Dermis microvascular lymphatic vessel endothelial cell (primary cell): ENCODE measurements at places on chromosomes 7 and 10. TPM values are rescaled to one million over a fixed set of nuclear protein-coding genes. Genes with fewer than 3 reads are reported as not detected.

GRCh38 chr10:5467207-5467535, 32.2 kb downstream of the CALML5 start:
- no peak for DNase-seq

The WDR86 gene
- total RNA-seq: not detected in 2 replicates

DNA sequence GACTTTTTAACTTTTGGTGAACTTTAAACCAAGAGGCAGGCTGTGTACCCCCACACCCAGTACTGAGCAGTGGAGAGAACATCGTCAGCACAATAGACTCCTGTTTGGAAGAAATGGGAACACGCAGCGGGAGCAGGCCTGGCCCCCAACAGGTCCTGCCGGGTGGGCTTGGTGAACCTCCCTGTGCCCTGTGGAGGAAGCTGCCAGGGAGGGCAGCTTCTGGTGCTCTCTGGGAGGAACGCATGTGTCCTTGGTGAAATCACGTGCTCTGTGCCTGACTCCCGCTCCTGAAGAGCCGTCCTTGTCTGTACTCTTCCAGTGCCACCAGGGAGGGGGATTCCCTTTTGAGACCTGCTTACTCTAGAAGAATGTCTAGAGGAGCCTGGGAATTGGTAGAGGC, 31.6 kb downstream of the CHAT start:
- DNase-seq: no peak

DNA sequence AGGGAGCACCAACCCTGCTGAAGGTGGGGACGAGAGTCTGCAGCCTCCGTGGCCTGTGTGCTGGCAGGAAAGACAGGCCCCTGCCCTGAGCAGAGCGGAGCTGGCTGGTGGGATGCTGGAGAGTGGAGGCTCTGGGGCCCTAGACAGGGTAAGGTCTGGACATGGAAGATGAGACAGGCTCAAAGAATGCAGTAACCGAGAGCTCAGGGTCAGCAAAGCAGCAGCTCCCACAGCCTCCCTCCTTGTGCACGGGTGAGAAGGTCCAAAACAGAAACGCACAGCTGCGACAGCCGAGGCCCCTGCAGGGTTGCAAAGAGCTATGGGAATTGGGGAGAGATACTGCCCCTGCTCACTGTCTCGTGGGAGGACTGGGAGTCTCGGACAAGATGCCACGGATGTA, 80.5 kb downstream of the TNS3 start:
- DNase-seq: no peak

The DYDC1 gene
- total RNA-seq: not detected in 2 replicates

DNA sequence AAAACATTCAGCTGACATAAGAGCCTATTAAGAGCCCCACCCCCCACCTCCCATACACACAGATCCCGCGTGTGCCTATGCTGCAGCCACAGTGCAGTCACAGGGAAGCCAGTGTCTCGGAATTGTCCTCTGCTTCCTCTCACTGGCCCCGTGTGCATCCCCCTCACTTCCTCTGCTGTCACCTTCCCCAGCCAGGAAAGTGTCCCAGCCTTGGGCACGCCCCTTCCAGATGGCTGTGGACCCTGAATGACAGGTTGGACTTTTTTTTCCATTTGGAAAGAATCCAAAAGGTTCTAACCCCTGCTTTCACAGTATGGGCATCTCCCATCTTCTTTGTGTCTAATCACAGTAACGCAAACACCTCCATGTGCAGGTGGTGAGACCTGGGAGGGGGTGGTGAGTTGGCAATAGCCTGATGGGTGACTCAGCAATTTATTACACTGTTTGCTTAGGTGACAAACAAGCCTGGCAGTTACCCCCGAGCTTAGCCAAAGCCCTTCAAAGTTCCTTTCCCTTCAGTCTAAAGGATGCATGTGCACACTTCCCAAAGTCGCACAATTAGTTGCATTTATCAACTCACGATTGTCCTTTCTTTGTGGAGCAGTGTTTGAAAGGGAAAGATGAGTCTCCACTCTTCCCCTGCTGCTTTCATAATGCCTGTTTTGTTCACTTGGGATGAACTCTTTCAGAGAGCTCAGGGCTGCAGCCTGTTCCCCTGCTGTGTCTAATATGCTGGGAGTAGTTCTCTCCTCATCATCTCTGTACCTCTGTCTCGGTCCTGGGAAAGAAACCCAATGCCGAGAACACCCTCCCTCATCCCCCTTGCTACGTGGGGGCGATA, 67.5 kb upstream of the EFCAB10 start:
- DNase-seq: peak; percentile 51

DNA sequence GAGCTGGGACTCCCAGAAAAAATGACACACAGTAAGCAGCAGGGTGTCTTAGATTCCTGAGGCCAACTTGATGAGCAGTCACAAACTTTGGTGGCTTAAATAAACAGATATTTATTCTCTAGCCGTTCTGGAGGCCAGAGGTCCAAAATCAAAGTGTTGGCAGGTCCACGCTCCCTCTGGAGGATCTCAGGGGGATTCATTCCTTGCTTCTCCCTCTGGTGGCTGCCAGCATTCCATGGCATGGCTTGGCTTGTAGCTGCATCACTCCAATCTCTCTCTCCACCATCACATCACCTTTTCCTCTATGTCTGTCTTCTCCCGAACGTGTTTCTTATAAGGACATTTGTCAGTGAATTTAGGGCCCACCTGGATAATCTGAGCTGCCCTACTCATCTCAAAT, 98.4 kb downstream of the OSBPL3 start:
- DNase-seq: no peak

DNA sequence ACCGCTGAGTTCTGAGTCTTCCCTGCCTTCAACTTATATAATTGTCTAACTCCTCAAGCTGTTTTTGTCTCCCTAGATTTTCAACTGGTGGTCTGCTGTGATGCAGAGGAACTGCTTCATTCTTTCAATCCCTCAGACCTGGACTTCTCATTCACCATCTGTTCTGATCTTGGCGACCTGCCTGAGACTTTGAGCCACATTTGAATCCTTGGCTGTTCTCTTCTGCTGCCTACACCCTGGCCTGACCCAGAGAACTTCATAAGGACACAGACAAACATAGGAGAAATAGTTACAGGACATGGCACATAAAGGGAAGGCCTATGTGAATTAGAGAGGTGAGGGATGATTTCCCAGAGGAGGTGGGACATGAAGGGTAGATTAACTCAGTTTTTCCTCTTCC, 326.7 kb downstream of the PTEN start:
- DNase-seq: no peak

- no peak for DNase-seq
Measured at GRCh38 chr7:147567043-147567442, 1023.5 kb upstream of the C7orf33 start.

The HOXA7 gene
- 1.0 and 2.0 TPM in 2 replicates for total RNA-seq

GRCh38 chr10:132519382-132520176, 18.0 kb upstream of the INPP5A start:
- no peak for DNase-seq

DNA sequence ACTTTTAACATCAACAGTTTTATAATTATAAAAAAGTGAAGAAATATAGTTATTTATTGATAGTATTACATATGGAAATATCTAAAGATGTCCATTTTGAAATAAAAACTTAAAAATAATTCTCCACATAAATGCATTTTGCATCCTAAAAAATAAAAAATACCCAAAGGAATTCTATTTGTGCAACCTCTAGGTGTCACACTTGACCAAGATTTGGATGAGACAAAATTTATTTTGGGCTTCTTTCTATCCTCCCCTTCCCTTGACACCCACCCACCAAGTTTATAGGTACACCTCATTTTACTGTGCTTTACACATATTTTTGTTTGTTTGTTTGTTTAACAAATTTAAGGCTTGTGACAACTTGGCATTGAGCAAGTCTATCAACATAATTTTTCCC, 3.3 kb upstream of the THSD7A start:
- peak; percentile 12 for DNase-seq

- DNase-seq: no peak
Measured at GRCh38 chr7:96578606-96579005, 131.0 kb downstream of the SEM1 start.

DNA sequence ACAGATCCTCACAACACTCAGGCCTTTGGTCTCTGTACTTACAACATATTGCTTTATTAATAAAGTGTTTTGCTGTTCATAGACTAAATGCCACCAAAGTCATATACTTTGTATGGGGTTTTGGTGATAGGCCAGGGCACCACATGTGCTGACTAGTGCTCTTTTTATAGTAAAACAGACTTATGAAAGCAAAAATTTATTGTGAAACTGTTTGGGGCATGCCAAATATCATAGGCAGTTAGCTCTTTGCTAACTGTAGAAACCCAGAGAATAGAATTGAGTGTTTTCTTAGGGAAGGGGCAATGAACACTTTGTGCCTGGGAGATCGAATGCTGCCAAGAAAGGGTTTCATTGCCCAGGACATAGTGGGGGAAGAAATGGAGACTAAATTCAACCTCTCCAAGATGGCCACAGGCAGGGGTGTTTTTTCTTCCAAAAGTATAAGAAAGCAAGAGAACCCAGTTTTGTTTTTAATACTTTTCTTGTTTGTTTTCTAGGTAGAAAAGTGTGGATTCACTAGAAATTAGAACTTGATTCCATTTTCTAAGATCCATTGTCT, 142.7 kb downstream of the TRIL start:
- DNase-seq: no peak

- DNase-seq: peak; percentile 75
Measured at GRCh38 chr7:1065585-1066241, 21.4 kb downstream of the GPR146 start.
